ENCODE measurements at places on chromosomes 2 and 18.

DNA sequence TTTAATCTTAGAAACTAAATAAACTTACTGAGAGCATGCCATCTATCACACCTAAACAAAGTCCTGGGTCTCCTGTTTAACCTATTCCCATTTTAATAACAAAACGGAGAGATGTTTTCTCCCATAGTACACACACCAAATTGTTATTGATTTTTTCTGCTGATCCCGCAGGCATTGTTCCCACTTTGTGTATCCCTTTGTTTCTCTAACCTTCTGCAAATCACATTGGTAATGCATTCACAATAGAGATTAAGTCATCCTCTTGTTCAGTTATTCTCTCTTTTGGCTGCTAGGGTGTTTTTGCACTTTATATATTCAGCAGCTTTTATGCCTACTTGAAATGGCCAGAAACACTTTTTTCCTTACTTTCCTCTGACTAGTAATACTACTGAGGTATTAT, 1071.9 kb upstream of the CDH2 start:
- no peak for DNase-seq

DNA sequence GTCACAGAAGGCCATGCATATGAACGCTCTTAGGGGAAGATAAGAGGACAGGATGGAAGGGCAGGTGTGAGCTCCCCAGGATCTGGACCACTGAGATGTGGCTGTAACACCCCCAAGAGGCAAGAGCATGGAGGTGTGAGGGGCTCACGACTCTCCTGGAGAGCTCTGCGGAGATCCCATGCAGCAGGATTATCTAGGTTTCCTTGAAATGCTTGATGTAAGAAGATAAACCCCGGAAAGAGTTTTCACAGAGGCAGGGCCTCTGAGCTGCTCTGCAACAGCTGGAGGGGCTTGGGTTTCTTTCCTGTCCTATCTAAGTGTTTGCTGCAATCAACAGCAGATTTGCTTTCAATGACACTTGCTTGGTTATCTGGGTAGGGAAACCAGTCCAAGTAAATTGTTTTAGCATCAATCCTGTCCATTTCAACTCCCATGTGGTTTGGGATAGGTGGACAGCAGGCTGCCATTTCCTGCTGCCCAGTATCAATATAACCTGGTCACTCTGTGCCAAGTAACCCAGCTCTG, 138.9 kb downstream of the SMAD2 start:
- no peak for DNase-seq

DNA sequence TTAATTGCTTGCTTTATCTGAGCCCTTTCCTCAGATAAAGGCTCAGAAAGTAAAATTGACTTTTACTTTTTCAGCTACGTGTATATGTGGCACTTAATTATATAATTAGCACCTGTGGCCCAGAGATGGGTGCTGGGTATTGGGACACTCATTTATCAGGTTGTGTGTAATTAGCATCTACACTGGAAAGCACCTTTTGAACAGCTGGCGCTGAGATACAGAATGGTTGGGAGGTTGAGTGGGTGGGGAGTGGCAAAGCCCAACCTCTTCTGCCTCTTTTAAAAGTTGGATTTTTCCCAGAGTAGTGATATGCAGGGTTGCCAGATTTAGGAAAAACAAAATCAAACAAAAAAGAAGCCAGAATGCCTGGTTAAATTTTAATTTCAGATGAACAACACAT, 23.9 kb downstream of the SPTBN1 start:
- peak; percentile 51 for DNase-seq

DNA sequence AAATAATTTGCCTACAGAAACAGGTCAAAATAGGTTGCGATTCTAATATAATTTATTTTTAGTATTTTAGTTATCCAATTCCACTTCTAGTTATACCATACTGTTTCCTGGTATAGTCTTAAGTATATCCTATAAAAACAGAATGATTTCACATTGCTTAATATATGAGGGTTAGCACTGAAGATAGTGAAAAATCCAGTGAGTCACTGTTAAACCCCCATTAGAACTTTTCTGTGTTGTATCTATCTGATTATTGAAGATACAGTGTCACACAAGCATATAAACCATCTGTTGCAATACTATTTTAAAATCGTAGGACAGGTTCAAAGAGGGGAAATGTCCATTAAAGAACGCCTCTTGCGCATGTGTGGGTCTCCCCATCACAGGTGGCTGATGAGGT, 110.0 kb downstream of the FEZ2 start:
- DNase-seq: no peak

DNA sequence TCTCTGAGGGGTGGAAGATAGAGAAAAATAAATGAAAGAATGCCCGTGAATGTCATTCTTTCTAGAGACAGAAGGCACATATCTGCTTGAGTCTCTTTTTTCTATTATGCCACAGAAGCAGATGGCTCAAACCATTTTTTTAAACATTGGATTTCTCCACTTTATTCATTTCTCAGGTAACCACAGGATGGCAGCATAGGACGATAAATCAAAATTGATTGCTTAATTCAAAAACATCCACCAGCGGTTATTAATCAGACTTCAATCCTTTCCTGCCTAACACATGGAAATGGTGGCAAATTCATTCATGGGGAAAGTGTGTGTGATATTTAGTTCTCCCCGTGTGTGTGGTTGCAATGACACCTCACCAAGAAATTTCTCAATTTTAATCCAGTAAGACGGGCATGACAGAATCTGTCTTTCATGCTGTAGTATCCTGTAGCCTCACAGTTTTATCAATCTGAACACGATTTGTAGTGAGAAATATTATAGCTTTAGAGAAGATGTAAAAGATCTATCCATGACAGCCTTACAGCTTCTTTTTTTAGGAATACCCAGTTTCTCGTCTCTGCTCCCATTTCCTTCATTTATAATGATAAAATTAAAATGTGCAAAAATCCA, 72.2 kb downstream of the DSC3 start:
- DNase-seq: no peak

- no peak for DNase-seq
Measured at GRCh38 chr2:12317286-12317685, 399.4 kb upstream of the TRIB2 start.

GRCh38 chr18:63551769-63552168, 9.6 kb downstream of the SERPINB12 start:
- DNase-seq: no peak

DNA sequence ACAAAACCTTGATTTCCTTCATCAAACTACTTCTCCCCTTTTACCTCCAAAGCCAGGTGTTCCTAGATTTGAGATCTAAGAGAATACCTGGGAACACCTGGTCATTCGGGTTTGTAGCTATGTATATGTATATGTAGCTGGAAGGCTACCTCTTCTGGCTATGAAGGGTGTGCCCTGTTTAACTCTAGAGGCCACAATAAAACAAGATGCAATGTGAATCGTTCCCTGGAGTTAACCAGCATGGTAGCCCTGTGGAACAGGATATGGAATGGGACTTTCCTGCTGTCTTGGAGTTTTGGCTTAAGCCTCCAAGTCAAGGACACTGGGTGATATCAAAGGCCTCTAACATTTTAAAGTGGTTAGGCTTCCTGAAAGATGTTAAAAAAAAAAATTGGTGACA, 17.7 kb upstream of the NFU1 start:
- DNase-seq: no peak

- DNase-seq: no peak
Measured at GRCh38 chr2:185082749-185083148, 484.4 kb downstream of the ZNF804A start.

DNA sequence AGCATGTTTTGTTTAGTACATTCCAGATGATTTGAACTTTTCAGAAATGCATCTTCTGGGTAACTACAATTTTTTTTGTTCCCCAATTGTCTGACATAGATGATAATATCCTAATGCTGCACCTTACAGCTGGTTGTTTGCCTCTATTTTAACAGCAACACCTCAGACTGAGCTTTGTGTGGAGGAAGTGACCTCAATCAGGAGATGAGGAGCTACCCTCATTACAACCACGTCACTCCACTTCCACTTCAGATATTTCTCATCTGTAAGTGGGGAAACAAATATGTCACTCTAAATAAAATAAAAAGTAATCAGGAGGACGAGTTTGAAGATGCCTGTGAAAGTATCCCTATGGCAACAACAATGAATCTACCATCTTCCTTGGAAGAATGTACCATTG, 12.1 kb upstream of the SRSF7 start:
- DNase-seq: peak; percentile 47

- no peak for DNase-seq
Measured at GRCh38 chr2:79428745-79429144, 84.1 kb upstream of the CTNNA2 start.

GRCh38 chr2:218370410-218371063, 11.5 kb upstream of the SLC11A1 start:
- no peak for DNase-seq

DNA sequence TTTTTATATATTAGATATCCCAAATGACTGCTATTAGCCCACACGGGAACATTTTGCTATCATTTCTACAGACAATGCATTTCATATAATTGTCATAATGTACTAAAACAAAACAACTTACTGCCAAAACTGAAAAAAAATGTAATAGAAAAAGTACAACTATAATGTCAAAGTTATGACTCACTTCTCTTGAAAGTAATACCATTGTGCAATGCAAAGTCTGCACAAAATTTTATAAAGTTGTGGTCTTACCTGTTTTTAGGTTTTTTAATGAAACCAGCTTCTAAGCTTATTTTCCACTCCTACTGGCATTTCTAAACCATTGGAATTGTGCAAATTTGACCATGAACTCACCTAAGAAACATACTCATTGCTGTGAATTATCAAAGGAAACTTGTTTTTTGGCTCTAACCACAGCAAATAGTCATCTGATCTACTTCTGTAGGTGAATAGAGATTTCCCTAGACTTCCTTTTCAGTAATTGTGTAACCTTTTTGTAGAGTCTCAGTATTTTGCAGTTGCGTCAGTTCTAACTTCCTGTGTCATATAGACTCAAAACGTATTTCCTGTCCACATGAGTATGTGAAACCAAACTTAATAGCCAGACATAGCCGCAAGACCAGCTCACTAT, 31.9 kb upstream of the TFPI start:
- no peak for DNase-seq

DNA sequence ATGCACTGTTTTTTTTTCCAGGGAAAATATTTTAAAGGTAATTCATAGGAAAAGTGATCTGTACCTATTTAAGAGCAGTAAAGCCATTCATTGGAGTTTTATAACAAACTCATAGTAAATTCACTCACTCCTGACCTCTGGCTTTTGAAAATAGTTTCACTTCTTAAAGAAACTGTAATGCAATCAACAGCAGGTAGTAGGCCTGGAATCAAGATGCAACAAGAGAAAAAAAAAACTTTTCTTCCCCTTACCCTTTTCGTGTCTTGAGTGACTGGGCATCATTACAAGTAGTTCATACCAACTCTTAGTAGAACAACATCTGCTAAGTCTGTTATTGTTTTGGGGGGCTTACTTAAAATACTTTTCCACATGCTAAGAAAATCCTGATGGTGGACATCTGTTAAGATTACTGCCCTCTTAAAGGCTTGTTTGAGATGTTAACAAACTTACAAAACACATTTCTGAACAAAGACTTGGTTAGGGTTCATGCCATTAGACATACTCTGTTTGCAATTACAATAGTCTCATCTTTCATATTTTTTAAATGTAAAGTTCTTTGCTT, 164.1 kb upstream of the FOSL2 start:
- DNase-seq: no peak

- DNase-seq: no peak
Measured at GRCh38 chr2:134177351-134177931, 76.4 kb upstream of the MGAT5 start.

GRCh38 chr2:38154395-38154794, 78.4 kb upstream of the CYP1B1 start:
- no peak for DNase-seq

DNA sequence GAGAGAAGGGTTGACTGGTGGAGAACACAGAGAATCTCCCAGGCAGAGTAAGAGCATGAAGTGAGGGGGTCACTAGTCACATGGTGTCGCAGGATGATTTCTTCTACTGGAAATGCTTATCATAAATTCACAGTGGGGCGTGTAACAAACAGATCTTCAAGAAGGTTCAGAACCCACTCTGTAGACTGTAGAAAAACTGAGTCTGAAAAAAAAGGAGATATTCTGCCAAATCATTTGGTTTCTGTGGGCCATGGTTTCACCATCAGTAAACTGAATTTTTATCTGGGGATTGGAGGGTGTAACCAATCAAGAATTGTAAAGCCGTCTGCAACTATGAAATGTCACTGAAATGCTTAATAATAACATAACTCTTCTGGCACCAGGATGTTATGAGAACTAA, 15.0 kb downstream of the TPGS2 start:
- no peak for DNase-seq

DNA sequence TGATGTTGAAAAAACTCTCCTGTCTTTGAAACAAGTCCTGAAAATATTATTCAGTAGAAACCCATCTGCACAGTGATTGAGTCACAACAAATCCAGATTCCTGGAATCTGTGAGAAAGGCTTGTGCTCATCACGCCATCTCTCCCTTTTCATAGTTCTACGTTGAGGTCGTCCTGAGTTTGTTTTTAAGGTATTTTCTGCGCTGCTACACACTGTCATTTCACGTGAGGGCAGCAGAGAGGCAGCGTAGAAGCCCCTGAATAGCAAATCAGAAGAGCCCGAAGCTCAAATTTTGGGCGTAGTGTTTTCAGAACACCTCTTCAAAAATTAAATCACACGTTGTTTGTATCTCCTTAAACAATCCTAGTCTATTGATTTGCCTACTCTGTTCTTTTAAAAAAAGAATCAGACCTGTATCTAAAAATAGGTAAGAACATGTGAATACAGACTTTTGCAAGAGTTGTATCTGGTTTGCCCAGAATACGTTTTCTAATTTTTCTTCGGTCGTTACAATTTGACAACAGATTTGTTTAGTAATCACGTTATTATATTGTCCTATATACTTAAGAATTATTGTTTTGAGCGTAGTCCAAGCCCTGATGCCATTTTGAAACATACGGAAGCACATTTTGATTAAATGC, 61.6 kb upstream of the SLC38A11 start:
- DNase-seq: peak; percentile 22

GRCh38 chr2:70354264-70354949, 52.5 kb upstream of the FAM136A start:
- DNase-seq: no peak
